BJ (cell line): ENCODE measurements at places on chromosomes 6 and 20. TPM values are rescaled to one million over a fixed set of nuclear protein-coding genes. Genes with fewer than 3 reads are reported as not detected.

CCN6 gene
- 0.07 TPM in 1 of 2 replicates, not detected in the other for polyA plus RNA-seq

ZFP57 gene
- 0.27 and 0.32 TPM in 2 replicates for polyA plus RNA-seq

C6orf52 gene
- 0.28 and 0.74 TPM in 2 replicates for polyA plus RNA-seq

POLR1H gene
- 23.4 and 28.6 TPM in 2 replicates for polyA plus RNA-seq

FRK gene
- 0.02 and 0.04 TPM in 2 replicates for polyA plus RNA-seq

GRCh38 chr20:58740356-58741308, 48.0 kb downstream of the NPEPL1 start:
- no peak for DNase-seq

- DNase-seq = no peak
These were observed 611 bp upstream of the RAB22A start for GRCh38 chr20:58308680-58309527.

DNA sequence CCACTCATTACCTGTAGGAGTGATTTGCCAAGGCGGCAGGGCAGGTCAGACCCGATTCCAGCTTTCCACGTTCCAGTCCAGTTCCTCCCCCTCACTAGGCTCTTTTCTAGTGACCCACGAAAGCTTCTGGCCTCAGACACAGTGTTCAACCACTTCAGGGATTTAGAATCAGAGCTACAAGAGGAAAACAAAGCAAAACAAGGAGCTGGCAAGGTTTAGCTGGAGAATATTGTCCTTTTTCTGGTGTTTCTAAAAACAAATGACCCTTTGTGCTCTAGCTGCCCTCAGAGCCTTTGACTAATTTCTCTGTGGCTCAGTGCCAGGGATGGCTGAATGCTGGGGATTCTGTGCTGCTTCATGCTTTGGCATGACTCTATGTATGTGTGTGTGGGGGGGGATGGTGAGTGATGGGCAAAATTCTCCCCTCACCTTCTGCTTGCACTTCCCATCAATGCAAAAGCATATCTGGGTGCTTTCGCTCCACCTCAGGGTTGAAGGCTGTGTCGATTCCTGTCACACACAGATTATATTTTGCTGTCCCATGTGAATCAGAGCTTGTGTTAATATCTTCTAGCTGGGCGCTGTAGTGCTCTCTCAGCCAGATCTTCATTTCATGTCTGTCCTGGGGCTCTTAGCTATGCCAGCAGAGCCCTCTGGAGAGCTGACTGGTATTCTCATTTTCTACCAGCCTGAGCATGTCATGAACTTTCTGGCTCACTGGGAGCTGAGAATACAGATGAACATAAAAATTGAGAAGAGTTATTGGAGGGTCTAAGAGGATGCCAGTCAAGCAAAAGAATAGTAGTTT, 19.3 kb upstream of the NEDD9 start:
- DNase-seq = no peak

- DNase-seq = no peak
These were observed 14.7 kb downstream of the IPCEF1 start for GRCh38 chr6:154341871-154342270.

DNA sequence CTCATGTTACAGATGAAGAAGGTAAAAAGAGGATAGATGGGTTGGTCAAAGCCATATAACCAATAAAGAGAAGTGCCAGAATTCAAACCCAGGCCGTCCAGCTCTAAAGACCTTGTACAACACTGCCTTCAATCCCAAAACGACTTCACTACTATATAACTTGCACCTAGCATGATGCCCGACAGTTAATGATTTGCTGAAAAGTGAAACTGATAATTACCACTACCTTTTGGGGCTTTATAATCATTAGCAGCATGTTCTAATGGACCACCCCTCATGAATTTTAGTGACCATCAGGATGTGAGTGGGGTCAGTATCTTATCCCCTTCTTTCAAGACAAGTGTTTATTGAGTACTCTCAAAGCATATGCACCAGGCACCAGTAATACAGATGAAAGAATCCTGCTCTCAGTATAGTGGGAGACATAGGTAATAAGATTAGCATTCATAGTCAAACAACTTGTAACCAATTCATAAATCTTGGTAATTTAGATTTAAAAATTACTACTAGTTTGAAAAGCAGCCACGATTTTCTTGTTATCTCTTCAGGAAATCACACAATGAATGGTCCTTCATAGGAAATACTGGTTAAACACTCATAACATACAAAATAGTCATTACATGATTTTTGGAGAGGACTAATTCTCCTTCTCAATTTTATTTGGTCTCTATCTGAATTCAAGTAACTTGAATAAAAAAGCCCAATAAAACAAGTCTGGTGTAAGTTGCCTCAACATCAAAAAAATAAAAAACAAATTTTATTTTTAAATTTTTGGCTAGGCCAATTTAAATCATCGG, 98.0 kb downstream of the EPB41L2 start:
- DNase-seq = no peak

DNA sequence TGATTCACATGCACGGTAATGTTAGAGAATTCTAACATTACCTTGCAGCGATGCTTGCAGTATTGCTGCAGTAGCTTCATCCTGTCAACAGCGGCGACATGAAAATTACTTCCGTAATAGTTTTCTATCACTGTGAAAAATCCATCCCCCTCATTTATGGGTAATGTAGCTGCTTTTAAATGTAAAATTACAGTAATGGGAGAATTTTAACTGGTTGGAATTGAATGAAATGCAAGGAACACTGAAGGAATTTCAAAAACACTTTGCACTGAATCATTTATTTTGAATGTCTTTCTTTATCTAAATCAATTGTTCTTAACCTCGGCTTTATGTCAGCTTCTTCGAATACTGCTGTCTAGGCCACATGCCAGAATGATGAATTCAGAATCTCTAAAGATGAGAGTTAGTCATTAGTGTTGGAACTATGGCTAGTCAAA, 102.4 kb upstream of the HIVEP1 start:
- DNase-seq = peak; percentile 44

DNA sequence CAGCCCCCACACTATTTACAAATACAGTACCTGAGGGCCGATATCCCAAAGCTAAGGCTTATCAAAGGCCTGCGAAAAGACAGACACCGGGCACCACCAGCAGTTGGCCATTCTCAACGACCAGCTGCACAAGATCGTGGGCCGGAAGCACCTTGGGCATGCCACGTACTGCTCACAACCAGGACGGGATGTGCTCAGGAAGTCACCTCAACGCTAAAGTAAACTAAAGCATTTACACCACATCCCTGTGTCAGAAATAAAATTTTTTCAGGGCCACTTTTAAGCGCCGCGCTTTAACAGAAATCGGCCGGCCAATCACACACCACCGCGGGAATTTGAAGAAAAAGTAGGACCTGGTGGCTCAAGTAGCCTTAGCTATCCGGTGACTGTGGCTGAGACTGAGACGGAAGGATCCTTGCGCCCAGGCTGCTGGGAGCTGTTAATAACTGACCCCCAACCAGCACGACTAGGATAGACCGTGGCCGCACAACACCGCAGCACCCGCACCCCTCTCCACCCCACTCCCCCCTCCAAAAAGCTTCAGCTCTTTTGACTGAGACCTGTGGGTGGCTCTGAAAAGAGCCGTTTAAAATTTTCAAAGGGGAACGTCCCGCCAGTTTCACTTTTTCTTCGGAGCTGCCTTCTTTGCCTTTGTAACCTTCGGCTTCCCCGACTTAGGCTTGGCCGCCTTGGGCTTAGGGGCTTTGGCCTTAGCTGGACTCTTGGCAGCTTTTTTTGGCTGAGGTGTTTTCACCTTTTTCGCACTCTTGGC, 131.2 kb upstream of the BTN3A2 start:
- no peak for DNase-seq

- no peak for DNase-seq
These were observed 239.3 kb downstream of the OGFRL1 start for GRCh38 chr6:71527886-71528285.
